ENCODE measurements at places on chromosomes 3 and 15.
A peak's percentile ranks its signal among the peaks of the same experiment; 100 is the strongest.

- DNase-seq: no peak
Observed at GRCh38 chr15:58669108-58669507, 80.4 kb downstream of the ADAM10 start.

DNA sequence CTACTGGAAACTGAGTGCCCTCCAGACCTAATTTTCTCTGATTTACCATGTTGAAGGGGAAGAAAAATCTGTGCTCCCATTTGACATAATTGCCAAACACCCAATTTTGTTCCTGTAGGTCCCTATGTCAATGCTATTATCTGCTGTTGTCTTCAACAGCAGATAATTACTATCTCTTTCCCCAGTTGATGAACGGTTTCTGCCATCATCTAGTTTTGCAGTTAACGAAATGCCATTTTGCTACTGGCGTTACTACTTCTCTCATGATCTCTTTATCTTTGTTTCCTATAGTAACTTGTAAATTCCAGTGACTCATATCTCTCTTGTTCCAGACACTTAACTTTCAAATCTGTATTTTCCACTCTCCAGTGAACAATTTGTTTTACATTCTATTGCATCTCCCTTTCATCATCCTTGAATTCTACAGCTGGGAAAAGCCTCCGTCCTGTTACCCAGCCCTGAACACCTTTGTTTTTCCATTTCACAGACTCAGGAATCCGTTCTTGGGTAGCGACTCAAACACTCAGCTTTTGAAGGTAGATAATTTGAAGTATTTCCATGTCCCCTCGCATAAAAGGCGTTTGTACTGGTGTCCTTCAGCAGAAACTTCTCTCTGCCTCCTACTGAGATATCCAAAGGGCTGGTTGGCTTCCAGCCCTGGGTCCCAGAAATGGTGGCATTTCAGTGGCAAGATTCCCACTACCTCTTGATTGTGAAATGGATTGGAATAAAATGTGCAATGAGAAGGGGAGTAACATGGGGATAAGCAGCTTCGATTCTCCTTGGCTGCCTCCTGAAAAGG lies 111.7 kb downstream of the FOXB1 start:
- peak; percentile 34 for DNase-seq

GRCh38 chr15:99181545-99181971 lies 67.8 kb downstream of the TTC23 start:
- DNase-seq: no peak

- DNase-seq: no peak
Observed at GRCh38 chr3:159978353-159978752, 10.3 kb upstream of the IL12A start.

GRCh38 chr15:74958320-74958907 lies 1.8 kb upstream of the RPP25 start:
- DNase-seq: peak; percentile 60

- DNase-seq: no peak
Observed at GRCh38 chr3:50604628-50605588, 6.7 kb downstream of the CISH start.

DNA sequence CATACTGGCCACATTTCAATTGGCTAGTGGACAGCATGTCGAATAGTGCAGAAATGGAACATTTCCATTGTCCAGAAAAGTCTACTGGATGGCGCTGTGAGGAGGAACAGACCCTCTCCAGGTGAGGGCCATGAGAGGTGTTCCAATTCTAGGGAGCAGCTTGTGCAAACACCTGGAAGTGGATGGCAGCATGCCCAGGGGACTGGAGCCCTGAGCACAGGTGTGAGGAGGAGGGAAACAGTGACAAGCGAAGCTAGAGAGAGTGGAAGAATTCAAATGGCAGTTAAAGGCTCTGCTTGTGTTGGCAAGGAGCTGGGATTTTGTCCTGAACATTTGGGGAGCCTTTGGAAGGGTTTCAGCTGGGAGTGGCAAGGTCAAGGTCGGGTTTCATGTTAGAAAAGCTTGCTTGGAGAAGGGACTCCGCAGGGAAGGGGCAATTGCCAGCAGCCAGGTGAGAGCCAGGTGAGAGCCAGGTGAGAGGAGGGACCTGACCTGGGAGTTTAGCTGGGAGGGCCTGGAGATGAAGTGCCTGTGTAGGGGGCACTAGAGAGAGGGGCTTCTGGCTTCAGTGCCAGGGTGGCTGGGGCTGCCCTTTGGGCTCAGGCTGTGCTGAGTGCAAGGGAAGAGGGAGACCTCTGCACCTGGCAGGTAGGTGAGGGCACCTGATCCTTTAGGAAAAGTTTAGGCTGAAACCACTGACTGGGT lies 93.8 kb downstream of the LINGO1 start:
- DNase-seq: no peak

DNA sequence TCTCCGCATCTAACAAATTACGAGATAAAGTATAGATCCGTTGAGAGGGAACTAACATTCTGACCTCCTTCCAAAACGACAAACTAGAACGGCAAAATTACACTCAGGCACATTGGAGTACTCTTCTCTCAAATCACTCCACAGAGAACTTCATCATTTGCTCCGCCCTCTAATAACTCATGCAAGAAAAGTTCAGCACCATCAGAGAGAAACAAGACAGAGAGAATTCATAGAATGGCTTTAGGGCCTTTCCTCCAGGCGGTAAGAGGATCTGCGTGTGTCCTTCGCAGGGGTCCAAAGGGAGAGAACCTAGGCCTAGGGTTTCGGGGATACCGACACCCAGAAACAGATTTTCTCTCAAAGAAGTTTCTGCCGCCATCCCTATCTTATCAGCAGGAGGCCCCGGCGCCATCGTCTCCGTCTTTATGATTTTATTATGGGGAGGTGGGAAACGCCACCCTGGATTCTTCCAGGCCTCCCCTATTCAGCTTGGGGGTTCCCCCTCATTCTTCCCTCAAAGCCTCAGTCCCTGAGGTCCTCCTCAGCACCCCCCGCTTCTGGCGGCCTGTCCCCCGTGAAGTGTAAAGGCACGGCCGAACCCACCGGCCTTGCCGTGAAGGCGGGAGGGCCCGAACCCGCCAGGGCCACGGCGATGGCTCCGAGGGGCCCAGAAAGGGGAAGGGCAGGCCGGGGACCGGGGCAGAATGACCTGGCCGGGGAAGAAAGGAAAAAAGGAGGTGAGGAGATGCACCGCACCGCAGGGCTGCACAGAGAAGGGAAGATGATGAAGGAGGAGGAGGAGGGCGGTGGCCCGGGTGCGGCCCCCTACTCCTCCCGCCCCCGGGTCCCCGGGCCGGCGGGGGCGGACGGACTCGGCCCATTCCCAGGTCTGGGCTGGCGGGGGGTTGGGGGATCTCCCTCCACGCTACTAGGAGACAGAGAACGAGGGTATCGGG lies 768 bp downstream of the UBXN7 start:
- DNase-seq: peak; percentile 58

GRCh38 chr15:72271895-72272212 lies 500 bp downstream of the PARP6 start:
- peak; percentile 3 for DNase-seq

DNA sequence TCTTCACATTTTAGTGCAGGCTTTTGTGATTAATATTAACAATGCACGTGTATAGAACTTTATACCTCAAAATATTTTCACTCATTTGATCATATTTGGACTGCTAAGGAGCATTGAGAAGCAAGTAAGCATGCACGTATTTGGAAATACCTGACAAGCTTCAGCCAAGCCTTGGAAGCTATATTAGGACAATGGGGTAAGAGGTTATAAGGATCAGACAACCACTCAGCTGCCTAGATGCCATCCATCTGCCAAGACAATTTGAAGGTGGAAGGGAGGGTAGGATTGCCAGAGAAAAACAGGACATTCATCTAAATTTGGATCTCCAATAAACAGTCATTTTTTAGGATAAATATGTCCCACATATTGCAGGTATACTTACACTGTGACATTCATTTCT lies 394.9 kb upstream of the CFAP20DC start:
- DNase-seq: no peak

DNA sequence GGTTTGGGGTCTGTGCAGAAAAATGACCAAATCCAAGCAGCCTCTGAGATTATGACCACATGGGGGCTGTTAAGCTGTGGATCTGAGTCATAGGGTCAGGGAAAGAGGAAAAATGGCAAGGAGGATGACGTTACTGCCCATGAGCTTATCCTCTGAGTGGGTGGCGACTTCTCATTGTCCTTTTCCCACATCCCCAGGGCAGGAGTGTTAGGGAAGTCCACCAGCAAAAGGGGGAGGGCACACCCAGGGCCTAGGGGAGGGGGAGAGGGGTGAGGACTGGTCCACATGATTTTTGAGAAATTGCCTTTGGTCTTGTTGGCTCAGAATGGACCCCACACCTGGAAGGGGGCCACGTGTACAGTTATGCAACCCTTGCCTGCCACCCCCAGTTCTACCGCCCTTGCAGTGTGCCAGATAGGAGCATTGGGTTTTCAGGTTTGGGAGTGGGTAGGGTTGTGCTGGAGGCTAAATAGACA lies 2.6 kb downstream of the CD276 start:
- peak; percentile 80 for DNase-seq

DNA sequence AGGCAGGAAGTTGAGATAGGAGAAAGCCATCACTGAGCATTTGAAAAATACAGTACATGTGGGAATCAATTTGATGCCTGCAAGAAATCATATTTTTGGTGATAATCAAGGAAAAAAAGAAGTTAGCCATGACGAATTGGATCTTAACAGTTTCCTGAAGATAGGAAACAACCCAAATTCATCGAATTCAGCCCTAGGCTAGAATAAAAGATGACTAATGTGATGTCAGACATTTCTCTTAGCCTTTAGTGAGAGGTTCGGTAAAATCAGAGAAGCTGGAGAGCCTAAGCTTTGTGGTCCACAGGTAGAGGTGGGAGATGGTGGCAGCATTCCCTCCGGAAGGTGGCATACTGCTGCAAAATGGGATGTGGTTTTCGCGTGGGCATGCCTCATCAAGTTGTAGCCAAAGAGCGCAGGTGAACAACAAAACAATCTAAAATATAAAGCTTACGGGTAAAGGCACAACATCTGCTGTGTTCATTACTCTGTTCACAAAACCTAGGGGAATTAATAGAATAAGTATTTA lies 144.1 kb upstream of the ALCAM start:
- no peak for DNase-seq

DNA sequence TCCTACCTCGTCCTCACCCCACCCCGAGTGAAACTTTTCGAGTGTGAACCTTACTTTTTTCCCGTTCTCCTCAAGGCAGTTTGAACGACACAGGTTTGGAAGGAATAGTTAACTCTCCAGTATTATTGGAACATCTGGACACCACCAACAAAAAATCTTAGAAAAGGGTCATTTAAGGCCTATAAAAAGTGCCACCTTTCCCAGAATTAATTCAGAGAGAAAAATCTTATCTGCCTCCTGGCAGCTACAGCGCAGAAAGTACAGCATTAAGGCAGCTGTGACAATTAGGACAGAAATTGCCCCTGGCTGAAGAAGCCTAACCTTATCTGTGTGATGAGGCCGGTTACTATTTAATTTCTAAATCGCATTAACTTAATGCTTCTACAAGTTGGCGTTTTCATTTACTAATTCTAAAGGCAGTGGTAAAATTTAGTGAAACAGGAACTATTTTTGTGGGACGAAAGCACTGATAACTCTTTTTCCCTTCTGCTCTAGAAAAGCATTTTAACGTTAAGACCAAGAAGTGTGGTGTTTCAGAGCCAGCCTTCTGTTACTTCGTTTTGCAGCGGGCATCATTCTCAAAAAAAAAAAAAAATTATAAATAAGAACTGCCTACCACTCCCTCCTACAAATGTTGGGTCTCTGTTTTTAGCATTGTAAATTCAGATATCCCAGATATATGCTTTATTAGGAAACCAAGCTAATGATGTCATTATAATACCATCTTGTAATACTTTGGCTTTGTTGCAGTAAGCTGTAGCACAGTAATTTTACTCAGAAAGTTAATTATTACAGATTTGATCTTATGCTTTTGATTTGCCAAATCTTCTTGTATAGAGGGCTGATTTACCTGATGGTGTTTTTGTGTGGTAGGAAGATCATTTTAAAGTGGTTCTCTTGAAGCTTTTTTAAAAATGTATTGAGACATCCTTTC lies 1.4 kb downstream of the ATP11B start:
- peak; percentile 14 for DNase-seq

DNA sequence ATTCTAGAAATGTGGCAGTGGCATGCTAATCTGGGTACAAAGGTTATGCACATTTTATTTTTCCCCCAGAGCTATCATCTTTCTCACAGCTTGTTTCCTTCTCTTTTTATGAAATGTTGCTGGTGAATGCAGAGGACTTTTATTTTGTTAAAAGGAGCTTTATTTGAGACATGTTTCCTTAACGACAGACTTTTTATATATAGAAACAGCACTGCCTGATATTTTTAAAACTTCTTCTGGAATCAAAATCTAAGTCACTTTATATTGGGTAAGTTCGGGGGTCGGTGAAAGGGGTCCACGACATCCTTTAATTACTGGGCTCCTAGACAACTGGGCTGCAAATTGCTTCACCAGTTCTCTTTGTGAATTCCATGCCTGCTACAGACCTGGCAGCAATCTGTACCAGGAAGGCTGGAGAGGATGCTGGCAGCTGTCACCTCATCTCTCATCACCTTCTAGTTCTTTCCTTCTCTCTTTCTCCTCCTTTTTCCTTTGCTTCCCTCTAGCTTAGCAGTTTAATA lies 464.7 kb downstream of the PDCD6IP start:
- DNase-seq: no peak

GRCh38 chr15:84104853-84105252 lies 130.7 kb upstream of the GOLGA6L4 start:
- DNase-seq: no peak

- DNase-seq: no peak
Observed at GRCh38 chr3:107543666-107544065, 20.9 kb downstream of the BBX start.

GRCh38 chr3:11662392-11662990 lies 18.8 kb upstream of the VGLL4 start:
- DNase-seq: peak; percentile 36

DNA sequence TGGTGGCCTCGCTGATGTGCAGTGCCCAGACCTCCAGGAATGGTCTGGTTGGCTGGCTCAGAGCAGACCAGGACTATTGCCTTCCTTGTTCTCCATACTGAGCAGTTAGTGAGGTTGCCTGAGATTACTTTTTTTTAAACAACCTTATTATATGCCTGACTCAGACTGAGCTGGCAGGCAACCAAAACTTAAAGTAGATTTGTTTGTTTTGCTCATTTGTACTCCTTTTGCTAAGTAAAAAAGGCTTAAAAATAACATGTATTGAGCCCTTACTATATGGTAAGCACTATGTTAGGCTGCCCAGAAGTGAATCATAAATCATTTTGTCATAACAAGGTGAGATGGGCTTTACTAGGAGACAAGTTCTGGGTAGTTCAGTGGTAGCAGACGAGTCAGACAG lies 92.4 kb downstream of the GHSR start:
- DNase-seq: peak; percentile 77

All from AG10803 (cell line).